ENCODE measurements at places on chromosomes 5 and 9.
A peak's percentile ranks its signal among the peaks of the same experiment; 100 is the strongest.

GRCh38 chr9:91055845-91056244, 254.2 kb downstream of the SYK start:
- no peaks in the 10 kb centered on the region for H3K27me3 ChIP-seq
- H3K4me3 ChIP-seq, result no peak overlapping the region
- peaks cover 72% of the 10 kb centered on the region for H3K4me1 ChIP-seq
- DNase-seq, result no peak
- H3K36me3 ChIP-seq, result peaks cover 5% of the 10 kb centered on the region
- H3K27ac ChIP-seq, result peak overlapping the region; percentile 66

- no peak overlapping the region for H3K4me3 ChIP-seq
- no peak for DNase-seq
- H3K27ac ChIP-seq, result no peak overlapping the region
- no peaks in the 10 kb centered on the region for H3K27me3 ChIP-seq
Observed at GRCh38 chr9:136907011-136907914, 20.9 kb downstream of the TRAF2 start.

GRCh38 chr5:78964889-78965288, 20.2 kb downstream of the ARSB start:
- no peak overlapping the region for H3K27ac ChIP-seq
- H3K4me3 ChIP-seq, result no peak overlapping the region
- H3K27me3 ChIP-seq, result no peaks in the 10 kb centered on the region
- peaks cover 16% of the 10 kb centered on the region for H3K36me3 ChIP-seq
- no peak for DNase-seq

DNA sequence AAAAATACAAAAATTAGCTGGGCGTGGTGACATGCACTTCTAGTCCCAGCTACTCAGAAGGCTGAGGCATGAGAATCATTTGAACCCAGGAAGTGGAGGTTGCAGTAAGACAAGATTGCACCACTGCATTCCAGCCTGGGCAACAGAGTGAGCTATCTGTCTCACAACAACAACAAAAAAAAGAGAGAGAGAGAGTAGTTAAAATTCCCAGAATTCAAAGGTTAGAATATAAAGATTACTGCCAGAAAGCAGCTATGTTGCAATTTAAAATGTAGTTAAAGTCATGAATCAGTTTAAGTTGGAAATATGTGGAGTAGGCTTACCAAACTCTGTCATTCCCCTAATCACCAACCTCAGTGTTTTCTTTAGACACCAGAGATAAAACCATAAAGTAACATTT, 58.7 kb upstream of the SUSD1 start:
- peaks cover 7% of the 10 kb centered on the region for H3K4me1 ChIP-seq
- H3K27ac ChIP-seq, result no peak overlapping the region
- no peaks in the 10 kb centered on the region for H3K27me3 ChIP-seq
- peaks cover 26% of the 10 kb centered on the region for H3K36me3 ChIP-seq
- H3K4me3 ChIP-seq, result no peak overlapping the region

GRCh38 chr9:91172329-91172728, 189.4 kb downstream of the AUH start:
- H3K36me3 ChIP-seq, result peaks cover 33% of the 10 kb centered on the region
- H3K4me3 ChIP-seq, result no peak overlapping the region
- no peaks in the 10 kb centered on the region for H3K27me3 ChIP-seq
- no peak overlapping the region for H3K27ac ChIP-seq
- DNase-seq, result no peak

DNA sequence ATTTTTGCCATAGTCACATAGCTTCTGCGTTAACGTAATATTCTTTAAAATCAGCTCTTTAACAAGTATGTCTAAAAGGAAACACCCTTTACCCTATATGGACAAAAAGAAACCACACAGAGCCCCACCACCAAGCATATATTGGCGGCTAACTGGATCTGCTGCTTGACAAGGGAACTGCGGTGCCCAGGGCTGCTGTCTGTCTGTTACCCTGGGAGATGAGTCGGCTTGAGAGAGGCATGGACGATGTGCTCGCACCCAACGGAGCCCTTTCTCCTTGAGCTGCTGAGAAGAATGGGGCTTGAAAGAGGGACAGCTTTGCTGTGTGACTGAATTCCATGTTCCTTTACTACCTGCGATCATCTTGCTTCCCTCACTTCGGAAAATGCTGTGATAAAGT, 158.6 kb upstream of the SHB start:
- no peak overlapping the region for H3K27ac ChIP-seq
- peaks cover 17% of the 10 kb centered on the region for H3K4me1 ChIP-seq
- peak overlapping the region; percentile 49 for H3K4me3 ChIP-seq
- peak; percentile 30 for DNase-seq
- no peaks in the 10 kb centered on the region for H3K36me3 ChIP-seq
- peaks cover 4% of the 10 kb centered on the region for H3K27me3 ChIP-seq

- H3K27ac ChIP-seq, result peak overlapping the region; percentile 69
- peaks cover 9% of the 10 kb centered on the region for H3K27me3 ChIP-seq
- DNase-seq, result no peak
- H3K36me3 ChIP-seq, result peaks cover 3% of the 10 kb centered on the region
Observed at GRCh38 chr5:154189256-154189818, 1.2 kb upstream of the GALNT10 start.

- H3K27ac ChIP-seq, result no peak overlapping the region
- DNase-seq, result no peak
- no peak overlapping the region for H3K4me3 ChIP-seq
- peaks cover 5% of the 10 kb centered on the region for H3K27me3 ChIP-seq
Observed at GRCh38 chr5:1244976-1245375, 19.8 kb downstream of the SLC6A18 start.

GRCh38 chr5:82901281-82901888, 175.8 kb downstream of the TMEM167A start:
- no peak for DNase-seq
- H3K4me3 ChIP-seq, result no peak overlapping the region
- peaks cover 2% of the 10 kb centered on the region for H3K27me3 ChIP-seq
- no peaks in the 10 kb centered on the region for H3K4me1 ChIP-seq
- no peaks in the 10 kb centered on the region for H3K36me3 ChIP-seq
- H3K27ac ChIP-seq, result no peak overlapping the region

DNA sequence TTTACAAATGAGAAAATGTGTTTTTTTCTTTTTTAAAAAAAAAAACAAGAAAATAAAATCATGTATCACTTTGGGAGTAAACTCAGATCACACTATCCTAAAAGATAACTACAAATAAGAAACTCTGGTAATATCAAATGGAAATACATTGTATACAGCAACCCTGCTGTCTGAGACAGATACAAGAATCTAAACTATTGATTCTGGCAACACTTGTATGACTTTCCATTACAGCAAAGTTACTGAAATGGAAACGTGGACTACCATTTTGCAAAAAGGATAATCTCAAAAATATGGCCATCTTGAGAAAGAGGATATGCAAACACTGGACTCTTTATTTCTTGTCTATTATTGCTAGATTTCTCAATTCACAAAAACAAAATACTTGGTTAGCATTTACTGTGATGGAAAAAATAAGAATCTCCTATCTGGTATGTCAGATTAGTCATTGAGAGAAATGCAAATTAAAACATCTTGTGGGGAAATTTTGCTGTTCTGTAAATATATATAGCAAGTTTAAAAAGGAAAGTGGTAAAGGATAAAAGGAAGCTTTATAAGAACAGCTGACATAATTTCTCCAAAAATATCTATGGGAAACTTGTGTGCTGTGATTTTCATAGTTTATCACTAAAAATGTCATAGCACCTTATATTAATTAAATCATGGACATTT, 112.9 kb upstream of the FER start:
- no peak for DNase-seq
- H3K4me3 ChIP-seq, result no peak overlapping the region
